ENCODE measurements at places on chromosomes 16 and 17.

- DNase-seq, result no peak
Measured at GRCh38 chr16:1640261-1640941, 28.2 kb downstream of the CRAMP1 start.

- DNase-seq, result no peak
Measured at GRCh38 chr17:70478902-70479301, 309.6 kb downstream of the KCNJ2 start.

- DNase-seq, result no peak
Measured at GRCh38 chr17:78337244-78338109, 22.4 kb downstream of the SOCS3 start.

GRCh38 chr16:47777220-47777619 lies 316.1 kb downstream of the PHKB start:
- no peak for DNase-seq

GRCh38 chr16:48535831-48536613 lies 74.0 kb downstream of the N4BP1 start:
- peak; percentile 74 for DNase-seq

DNA sequence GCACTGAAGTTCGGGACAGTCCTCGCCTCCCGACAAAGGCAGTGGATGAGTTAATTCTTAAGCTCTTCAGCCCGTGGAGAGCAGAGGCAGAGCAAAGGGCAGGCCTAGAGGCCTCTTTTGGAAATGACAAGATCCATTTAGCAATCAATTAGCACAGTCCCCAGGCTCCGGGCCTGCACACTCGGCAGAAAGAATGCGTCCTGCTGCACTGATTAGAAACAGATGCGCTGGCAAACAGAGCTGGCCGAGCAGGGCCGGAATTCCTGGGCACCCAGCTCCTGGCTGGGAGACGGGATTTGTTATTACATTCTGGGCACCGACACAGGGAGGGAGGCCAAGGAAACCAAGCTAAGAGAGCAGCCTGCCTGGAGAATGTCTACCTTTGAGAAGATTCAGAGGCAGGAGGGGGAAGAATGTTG lies 162.9 kb downstream of the COPRS start:
- DNase-seq, result no peak

- no peak for DNase-seq
Measured at GRCh38 chr17:55770196-55770870, 19.5 kb downstream of the PCTP start.

GRCh38 chr16:83609178-83609577 lies 198.6 kb upstream of the HSBP1 start:
- no peak for DNase-seq

GRCh38 chr16:9425236-9425635 lies 333.8 kb downstream of the HAPSTR1 start:
- DNase-seq, result no peak

DNA sequence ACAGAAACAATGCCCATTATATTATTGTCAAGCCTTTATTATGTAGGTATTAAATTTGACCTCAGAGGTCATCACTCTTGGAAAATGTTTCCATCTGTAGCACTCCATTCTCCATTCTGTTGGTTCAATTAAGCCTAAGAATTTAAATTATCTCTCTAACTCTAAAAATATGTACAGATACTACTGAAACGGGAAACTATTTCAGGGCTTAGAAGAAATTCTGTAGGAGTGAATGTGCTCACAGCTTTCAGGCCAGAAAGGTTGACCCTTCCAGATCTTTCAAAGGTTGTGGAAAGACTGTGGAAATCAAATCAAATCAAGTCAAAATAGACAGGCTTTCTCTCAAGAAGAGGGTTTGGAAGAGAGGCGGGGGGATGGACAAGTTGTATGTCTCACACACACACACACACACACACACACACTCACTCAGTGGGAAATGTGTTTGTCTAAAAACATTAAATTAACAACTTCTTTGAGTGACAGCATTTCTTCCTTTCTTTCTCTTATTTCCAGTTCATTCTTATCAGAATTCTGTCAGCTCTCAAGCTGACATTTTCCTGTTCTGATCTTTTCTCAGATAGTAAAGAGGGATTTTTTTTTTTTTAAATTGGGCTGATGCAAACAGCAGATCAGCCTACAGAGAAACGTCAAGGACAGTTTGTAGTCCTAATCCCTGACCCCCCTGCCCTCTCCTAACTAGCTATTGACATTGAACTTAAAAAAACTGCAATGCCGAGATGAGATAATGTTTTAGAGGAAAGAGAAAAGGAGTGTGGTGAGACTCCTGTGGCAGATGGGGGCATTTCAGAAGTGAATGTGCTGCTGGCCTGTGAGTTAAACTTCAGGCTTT lies 139.0 kb upstream of the ZFHX3 start:
- no peak for DNase-seq

DNA sequence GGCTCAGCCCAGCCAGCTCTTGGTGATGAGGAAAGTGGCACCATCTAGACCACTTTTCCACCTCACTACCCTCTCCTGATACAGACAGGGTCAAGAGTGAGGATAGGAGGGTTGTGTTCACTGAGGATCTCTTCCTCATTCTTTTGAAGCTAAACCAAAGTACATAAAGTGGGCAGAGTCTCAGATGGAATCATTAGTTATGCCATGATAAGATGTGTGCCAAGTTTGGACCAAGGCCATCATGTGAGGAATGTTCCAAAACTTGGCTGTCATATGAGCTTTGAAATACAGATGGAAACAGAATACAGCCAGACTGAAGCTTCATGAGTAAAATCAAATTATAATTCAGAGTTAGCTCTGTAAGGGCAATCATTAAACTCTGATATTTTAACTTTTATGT lies 37.2 kb downstream of the ACSM1 start:
- DNase-seq, result no peak

DNA sequence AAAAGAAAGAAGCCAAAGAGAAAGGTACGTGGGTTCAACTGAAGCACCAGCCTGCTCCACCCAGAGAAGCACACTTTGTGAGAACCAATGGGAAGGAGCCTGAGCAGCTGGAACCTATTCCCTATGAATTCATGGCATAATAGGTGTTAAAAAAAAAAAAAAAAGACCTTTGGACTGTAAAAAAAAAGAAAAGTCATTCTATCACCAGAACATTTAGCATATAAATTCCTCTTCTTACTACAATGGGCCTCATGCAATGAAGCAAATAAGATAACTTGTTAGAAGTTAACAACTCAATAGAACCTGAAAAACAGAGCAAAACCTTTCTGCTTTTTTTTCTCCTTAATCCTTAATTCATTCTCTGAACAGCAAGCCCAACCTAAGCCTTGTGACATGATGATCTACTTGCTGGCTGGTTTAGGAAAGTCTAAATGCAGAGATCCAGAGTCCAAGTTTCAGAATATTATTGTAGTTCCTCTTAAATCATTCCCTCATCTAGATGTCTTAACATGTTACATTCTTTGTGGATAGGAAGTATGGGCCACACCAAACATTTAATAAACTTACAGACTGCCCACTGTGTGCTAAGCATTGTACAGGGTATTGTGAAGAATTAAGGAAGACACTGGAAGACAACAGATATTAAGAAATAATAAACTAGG lies 45.4 kb downstream of the BRCA1 start:
- DNase-seq, result no peak

Measured in activated CD8-positive, alpha-beta memory T cell treated with anti-CD3 and anti-CD28 coated beads for 24 hours (primary cell).